ENCODE measurements at places on chromosomes 12 and 14. TPM values are rescaled to one million over a fixed set of nuclear protein-coding genes. Genes with fewer than 3 reads are reported as not detected.

The AVPR1A gene
- total RNA-seq = not detected

The SLC17A8 gene
- not detected for total RNA-seq

The OR9K2 gene
- not detected for total RNA-seq

The C1RL gene
- total RNA-seq = 14.3 TPM

The NR1H4 gene
- total RNA-seq = not detected

The OR4E2 gene
- total RNA-seq = not detected

The DEGS2 gene
- total RNA-seq = 9.7 TPM

The TAS2R42 gene
- not detected for total RNA-seq

The BATF gene
- total RNA-seq = 2.6 TPM

The KRT1 gene
- total RNA-seq = not detected

The MDGA2 gene
- not detected for total RNA-seq

The SOAT2 gene
- not detected for total RNA-seq

The TEX22 gene
- 0.38 TPM for total RNA-seq

The FAM186B gene
- total RNA-seq = 0.26 TPM

The DDIT3 gene
- 213 TPM for total RNA-seq

The CLEC7A gene
- total RNA-seq = not detected

The CLEC9A gene
- not detected for total RNA-seq

The GPX2 gene
- 1.3 TPM for total RNA-seq

The INF2 gene
- total RNA-seq = 26.6 TPM

The KRT75 gene
- total RNA-seq = 7.3 TPM
